ENCODE measurements at places on chromosomes 6 and 20. TPM values are rescaled to one million over a fixed set of nuclear protein-coding genes. Genes with fewer than 3 reads are reported as not detected.

The HLA-DQB1 gene
- total RNA-seq: 3.7 TPM

The FAM209B gene
- total RNA-seq: not detected

The SLC25A27 gene
- 25.6 TPM for total RNA-seq

The SEMG1 gene
- total RNA-seq: not detected

The GRIK2 gene
- 0.67 TPM for total RNA-seq

The NUS1 gene
- total RNA-seq: 18.0 TPM

The NTSR1 gene
- 0.08 TPM for total RNA-seq

The SALL4 gene
- total RNA-seq: 0.08 TPM

DNA sequence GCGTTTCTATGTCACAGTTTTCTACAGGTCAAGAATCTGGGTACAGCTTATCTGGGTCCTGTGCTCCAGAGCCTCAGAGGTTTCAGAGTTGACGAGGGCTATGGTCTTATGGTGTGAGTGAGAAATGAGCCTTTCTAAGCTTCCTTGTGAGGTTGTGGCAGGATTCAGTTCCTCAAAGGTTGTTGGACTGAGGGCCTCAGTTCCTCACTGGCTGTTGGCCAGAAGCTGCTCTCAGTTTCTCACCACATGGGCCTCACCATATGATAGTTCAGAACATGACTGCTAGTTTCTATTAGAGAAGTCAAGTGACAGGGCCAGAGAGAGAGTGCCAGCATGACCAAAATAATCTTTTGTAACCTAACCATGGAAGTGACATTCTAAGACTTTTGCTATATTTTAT is 96.1 kb downstream of the NUS1 start:
- no peak for DNase-seq

DNA sequence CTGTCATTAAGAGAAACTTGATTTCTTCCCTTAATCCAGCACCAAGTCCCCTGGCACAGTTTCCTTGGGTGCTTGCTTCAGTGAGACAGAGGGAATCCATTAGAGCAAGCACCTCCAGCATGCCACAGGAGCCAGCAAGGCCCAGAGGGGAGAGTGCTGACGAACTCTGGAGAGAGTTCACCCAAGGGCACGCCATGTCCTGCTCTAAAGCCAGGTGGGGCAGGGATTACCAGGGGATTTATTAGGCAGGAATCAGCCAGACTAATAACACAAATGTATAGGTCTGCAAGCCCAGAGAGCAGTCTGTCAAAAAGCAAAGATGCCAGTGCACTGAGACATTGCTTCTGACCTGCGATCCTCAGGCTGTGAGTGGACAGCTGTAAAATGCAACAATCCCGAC is 155.4 kb upstream of the SYNDIG1 start:
- DNase-seq: no peak

- DNase-seq: no peak
Observed at GRCh38 chr6:89555806-89556205, 82.7 kb downstream of the LYRM2 start.

- no peak for DNase-seq
Observed at GRCh38 chr20:11130554-11131166, 456.9 kb upstream of the JAG1 start.

DNA sequence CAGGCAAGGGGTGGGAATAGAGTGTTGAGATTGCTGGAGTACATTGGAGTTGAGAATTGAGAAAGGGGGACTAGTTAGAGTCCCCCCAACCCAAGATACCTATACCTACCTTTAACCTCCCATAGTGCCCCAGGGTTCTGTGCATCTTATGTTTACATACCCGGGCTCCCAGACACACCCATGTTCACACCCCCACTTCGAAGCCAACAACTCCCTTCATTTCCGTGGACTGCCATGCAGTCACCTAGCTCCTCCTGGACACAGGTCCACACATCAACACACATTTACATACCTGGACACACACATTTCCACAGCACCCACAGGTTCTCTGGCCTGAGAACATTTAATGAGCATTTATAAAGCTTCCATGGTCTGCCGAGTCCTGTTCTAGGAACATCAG is 5.1 kb downstream of the TMEM63B start:
- DNase-seq: no peak

DNA sequence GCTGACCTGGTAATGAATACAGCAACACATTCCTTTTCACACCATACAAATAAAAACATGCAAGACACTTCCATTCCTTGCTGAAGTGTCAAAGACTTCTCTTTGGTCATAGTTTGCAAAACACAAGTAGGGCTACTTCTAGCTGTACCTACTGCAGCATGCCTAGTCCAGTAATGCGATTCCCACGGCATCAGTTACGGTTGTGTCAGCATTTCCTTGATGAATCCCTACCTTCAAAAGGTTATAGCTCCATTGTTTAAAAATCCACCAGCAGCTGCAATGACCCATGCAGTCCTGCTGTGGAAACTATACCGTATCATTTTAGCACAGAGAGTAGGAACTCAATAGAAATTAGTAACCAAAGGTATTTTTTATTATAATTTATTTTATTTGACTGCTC is 1371.5 kb downstream of the EPHA7 start:
- no peak for DNase-seq

- DNase-seq: no peak
Observed at GRCh38 chr6:163808871-163809270, 394.4 kb downstream of the QKI start.

GRCh38 chr20:3404402-3404801 is 3.1 kb downstream of the DNAAF9 start:
- no peak for DNase-seq

DNA sequence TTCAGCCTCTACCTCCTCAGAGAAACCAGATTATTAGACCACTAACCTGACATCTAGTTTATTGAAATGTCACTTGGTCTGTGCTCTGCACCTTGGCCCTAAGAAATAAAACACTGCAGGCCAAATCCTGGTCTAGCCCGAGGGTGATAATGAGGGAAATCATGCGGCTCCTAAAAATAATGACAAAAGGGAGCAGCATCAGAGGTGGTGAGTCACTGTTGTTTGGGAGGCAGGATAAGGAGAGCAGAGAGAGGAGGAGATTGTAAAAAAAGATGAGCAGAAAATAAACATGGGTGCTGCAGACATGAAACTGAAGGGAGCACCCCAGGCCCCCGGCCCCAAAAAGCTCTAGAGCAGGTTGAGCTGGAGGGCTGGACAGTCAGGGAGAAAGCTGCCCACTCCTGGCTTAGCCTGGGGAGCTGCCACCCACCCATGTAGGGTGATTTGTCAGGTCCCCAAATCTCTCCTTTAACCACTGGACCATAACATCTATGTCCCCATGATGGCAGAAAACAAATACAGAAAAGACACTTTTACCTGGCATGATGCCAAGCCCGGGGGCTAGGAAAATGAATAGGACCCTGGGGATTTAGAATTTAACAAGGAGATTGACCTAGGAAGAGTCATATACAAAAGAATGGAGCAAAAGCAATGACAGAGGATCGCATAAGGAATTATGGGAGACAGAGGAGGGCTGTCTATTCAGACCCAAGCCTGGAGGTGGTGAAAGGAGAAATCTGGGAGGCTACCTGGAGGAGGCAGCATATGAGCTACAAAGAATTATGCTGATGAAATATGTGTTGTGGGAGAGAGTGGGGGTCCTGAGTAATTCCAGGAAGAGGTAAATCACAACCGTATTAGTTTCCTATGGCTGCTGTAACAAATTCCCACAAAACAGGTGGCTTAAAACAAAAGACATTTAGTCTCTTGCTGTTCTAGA is 103.7 kb downstream of the SNAP25 start:
- no peak for DNase-seq

DNA sequence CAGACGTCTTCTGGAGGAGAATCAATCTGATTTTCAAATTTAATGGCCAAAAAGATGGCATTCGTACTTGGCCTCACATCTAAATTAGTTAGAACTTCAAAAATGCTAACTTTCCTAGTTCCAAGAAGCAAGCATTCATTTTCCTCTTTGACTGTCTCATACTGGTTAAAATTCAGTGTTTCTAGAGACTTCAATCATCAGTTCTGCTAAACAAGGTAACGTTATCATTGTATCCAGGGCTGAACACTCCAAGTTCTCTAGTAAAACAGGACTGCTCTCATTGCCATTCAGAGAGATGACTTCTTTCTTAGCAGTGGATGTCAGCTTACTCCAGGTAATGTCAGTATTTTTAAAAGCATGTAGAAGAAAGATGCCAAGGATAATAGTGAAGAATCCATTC is 34.6 kb upstream of the ENTPD6 start:
- DNase-seq: no peak

DNA sequence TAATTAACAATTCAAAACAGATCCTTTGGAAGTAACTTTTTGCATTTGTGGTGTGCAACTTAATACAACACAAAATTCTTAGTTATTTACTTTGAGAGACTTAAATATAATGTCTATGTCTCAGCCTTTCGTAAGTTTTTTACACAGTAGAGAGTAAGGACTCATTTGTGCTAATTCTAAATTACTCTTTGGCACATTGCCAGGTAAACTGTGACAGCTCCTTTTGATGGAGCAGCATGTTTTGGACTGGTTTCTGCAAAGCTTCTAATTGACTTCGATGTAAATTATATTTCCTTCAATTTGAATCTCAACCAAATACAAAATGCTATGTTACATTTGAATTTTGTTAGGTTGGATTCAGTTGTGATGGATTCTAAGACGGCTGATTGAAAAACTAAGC is 450.7 kb upstream of the OPRM1 start:
- no peak for DNase-seq

DNA sequence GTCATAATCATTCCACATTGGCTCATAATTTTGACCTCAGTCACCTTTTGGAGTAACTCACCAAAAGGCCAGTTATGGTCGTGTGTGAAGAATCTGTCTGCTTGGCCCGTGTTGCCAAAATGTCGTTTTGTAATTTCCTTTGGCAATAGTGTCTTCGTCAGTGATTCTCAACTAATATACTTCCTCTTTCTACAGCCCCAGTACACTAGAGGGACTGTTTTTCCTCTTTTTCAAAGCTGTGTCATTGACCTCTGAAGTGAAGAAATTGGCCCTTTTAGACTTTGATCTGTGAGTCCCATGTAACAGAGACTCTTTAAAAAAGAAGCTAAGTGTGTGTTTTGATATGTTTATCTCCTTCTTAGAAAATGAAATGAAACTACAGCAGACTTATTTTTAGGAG is 5.2 kb downstream of the FOXO3 start:
- no peak for DNase-seq
